ENCODE measurements at places on chromosomes 2 and 18.
A peak's percentile ranks its signal among the peaks of the same experiment; 100 is the strongest.

DNA sequence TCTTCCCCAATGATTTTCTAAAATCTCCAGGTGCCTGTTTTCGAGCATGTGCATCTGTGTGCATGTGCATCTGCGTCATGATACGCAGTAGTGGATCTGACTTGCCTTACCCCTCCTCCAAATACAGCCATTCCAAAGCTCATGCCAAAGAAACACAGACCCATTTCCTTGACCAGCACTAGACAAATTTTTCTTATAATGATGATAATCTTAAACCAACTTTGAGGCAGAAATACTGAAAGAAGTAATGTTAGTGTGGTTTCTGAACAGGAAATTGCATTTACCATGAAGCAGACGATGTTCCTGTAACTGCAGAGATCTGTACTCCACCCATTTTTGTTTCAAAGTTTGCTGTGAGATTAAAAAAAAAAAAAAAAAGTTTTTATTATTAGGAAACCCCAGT, 25.6 kb downstream of the CYTIP start:
- DNase-seq = peak; percentile 68

- no peak for DNase-seq
These were observed 10.5 kb upstream of the MTERF4 start for GRCh38 chr2:241112592-241112991.

DNA sequence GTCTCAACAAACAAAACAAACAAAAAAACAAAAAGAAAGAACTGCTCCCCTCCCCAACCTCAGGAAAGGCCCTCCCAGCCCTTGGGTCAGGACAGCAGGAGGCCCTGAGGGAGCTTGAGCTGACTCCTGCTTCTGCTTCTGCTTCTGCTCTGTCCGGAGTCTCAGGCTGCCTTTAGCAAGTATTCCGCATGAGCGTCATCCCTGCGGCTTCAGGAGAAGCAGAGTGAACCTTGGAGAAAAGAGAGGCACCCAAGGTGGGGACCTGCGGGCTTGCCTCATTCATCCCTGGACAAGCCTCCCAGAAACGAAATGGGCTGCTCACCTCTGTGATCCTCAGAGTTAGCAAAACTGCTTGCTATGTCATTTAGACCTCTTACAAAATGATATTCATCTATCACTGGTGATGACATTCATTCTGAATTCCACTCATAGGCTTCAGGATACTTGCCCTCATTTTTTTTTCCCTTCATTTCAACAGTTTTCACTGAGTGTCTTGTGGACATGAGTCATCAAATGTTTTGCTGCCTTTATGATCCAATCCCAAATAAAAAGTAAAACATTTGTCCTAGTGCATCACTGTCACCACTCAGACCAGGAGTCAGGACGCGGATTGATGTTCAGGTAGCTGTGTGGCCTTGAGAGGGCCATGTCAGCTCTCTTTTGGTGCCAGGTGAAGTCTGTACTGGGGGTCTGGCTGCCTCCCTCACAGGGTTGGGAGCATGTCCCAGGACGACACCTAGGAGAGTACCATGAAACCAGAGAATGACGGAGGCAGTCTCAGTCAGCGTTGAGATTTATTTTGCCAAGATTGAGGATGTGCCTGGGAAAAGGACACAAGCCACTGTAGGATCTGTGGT, 51.7 kb downstream of the IMPA2 start:
- no peak for DNase-seq

DNA sequence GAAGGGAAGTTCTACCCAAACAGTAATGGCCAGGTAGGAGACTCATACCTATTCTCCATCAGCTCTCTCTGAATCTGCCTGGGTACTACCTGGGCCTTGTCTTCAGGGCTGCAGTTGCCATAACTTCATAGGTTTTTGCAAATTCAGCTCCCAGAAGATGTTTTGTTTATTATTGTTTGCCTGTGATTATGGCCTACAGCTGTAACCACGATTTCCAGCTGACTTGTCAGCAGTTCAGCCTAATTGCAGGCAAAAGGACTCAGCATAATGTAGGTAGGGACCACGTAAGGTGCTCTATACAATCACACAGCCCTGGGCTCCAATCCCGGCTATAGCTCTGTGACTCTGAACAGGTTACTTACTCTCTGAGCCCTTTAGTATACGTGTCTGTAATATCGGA, 187.0 kb upstream of the FN1 start:
- no peak for DNase-seq

DNA sequence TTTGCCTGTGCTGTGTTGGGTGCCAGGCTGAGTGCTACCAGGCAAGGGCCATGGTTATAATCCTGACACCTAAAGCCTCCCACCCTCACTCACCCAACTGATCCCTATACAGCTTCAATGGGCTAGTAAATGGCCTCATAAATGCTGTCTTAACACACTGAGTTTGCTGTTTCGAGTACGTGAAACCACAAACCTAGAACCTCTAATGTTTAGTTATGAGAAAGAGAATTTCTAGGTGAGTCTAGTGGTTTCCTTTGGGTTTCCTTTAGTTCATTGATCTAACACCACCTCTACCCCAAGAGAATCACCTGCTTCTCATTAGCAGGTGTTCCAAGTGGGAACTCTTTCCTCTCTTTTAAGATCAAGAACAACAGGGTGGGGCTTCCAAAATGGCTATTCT, 172.0 kb downstream of the MC4R start:
- DNase-seq = no peak

GRCh38 chr2:114127372-114127771, 237.5 kb downstream of the ACTR3 start:
- DNase-seq = no peak

DNA sequence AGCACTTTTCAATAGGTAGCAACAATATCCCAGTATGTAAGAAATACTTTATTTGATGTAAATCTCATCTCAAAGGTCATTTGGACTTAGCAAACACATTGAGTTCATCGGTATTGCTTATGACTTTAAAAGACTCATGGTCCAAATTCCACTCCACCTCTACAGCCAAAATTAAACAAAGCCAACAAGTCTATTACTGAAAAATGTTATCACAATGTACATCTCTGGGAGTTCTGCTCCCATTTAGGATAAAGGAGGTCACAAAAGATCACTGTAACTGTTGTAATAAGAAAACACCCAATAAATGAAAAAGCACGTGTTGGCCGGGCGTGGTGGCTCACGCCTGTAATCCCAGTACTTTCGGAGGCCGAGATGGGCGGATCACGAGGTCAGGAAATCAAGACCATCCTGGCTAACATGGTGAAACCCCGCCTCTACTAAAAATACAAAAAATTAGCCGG, 50.0 kb downstream of the ESCO1 start:
- DNase-seq = no peak

- no peak for DNase-seq
These were observed 8.8 kb upstream of the EIF2AK3 start for GRCh38 chr2:88636026-88636425.

- DNase-seq = no peak
These were observed 192.7 kb downstream of the DYSF start for GRCh38 chr2:71646028-71646427.

- no peak for DNase-seq
These were observed 3.0 kb upstream of the GCG start for GRCh38 chr2:162155093-162155492.

- DNase-seq = no peak
These were observed 64.9 kb upstream of the MAP2 start for GRCh38 chr2:209358992-209359391.

DNA sequence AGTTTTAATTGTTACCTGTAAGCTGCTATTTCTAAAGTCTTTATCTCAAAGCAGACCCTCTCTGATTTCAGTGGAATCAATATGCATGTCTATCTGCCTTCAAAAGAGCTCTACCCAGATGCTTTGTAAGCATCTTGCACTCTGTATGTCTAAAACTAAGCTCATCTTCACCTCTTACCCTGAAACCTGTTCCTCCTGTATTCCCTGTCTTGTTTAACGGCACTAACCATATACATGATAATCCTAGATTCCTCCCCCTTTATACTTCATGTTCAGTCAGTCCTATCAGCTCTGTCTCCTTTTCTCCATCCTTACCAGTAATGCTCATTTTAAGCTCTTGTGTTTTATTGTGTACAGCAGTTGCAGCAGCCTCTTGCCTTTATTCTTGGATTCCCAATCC, 12.8 kb downstream of the ZC3H15 start:
- DNase-seq = no peak

DNA sequence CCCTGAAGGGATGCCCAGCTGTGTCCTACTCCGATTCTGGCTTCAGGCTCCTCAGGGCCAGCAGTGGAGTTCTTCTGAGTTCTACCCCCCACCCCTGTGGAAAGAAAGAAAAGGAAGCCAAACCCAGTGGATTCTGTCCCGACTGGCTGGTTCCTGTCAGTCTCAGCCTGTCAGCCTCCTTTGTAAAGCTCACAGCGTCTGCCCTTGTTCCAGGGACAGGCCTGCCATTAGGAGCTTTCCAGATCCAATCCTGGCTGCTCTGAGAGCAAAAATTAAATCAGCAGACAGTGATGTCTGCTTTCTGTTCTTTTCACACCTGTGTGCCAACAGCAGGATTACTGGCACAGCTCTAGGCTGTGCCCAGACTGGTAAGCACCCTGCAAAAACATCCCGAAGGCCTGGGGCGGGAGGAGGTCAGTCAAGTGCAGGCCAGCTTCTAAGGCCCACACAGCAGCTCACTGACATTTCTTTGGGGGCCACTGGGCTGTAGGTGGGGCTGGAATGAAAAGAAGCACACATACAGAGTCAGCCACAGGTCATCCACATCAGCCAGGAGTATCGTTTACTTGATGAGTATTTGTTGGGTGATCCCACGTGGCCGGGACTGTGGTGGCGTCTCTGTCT, 69.1 kb downstream of the EHD3 start:
- DNase-seq = no peak

- no peak for DNase-seq
These were observed 131.3 kb downstream of the COL6A3 start for GRCh38 chr2:237282568-237283128.

DNA sequence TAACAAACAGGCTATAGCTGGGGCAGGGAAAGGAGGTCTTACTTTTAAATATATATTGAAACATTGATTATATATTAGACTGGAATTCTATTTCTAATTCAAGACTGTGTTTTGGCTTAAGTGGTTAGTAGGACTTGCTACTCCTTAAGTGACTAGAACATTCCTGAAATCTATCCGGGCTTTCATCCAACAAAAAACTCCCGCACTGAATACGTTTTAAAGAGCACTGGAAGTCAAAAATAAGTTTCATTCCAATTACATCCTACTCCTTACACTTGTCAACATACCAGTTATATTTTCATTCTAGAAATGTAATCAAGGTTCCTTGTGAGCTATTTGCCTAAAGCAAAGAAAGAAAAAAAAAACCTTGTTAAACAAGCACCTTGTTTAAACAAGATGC, 204.6 kb downstream of the SP3 start:
- DNase-seq = no peak

GRCh38 chr2:119487434-119488244, 36.6 kb downstream of the SCTR start:
- no peak for DNase-seq

DNA sequence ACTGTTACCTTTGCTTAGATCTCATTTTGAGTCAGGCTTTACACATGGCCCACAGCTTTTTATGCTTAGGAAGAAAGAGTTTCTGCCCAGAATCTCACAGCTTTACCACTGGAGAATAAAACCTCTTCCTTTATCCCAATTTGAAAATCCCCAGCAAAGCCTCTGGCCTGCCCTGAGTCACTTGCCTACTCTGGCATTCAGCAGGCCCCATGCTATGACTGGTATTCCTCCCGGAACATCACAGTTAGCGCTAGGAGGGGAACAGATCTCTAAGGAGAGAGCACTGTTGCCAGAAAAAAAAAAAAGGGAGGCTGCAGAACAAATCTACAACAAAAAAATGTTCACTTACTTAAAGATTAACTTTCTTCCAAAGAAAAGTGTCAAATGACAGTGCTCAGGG, 152.9 kb upstream of the DNMT3A start:
- DNase-seq = no peak

DNA sequence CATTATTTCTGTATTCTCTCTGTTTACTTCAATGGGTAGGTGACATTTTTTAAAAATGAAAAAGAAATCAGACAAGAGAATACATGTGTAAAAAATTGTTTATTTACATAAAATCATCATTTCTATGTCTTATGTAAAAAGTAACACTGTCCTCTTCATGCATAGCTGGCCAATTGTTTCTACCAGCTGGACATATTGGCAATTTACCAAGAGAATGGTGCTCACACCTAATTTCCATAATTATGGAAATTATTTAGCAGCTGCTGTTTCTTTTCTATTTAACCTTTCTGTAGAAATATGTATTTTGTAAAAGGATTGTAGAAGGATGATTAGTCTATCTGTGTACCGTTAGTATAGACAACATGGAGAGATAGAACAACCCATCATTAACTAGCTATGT, 791.9 kb downstream of the TRIB2 start:
- DNase-seq = no peak

- DNase-seq = peak; percentile 8
These were observed 53.3 kb downstream of the MEMO1 start for GRCh38 chr2:31957354-31958139.

DNA sequence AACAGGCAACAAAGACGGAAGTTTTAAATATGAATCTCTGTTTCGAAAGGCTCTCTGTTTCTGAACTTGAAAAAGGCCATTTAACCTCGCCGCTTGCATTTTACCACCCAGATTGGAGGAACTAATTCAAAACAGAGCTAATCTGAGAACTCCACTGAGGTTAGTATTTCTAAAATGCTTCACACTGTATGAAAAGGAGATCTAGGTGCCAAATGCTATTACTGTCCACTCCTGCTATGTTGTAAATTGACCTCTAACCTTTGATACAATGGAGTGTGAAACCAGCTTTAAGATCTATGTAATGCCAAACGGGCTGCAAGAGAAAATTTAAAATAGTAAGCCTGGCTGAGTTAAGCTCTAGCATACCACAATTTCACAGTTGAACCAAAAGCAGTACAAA, 364.5 kb downstream of the IRS1 start:
- no peak for DNase-seq

GRCh38 chr2:209324281-209324680, 99.6 kb upstream of the MAP2 start:
- no peak for DNase-seq

- DNase-seq = no peak
These were observed 32.0 kb upstream of the GPR55 start for GRCh38 chr2:230956827-230957755.

DNA sequence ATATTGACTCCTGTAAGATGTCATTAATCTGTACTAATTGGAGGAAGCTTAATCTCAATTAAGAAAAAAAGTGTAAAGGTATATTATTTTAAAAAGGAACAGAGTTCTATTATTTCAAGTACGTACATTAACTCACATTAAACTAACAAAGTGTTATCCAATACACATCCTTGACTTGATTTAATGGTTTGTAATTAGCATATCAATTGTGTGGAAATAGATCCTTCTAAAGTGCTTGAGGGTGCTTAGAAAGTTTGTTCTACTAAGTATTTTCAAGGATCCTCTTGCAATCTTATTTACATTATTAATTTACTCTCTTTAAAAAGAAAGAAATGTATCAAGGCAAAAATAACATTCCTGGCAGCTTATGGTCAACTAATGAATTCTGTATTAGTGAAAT, 720.3 kb downstream of the KCNJ3 start:
- no peak for DNase-seq

Data from AML-193 (cell line).